ENCODE measurements at places on chromosomes 1 and 21. TPM values are rescaled to one million over a fixed set of nuclear protein-coding genes. Genes with fewer than 3 reads are reported as not detected.

Gene ZYG11A
- 1.7 TPM for total RNA-seq

Gene OR14I1
- total RNA-seq, result not detected

Gene CPLANE2
- total RNA-seq, result 15.1 TPM

Gene SLC45A1
- total RNA-seq, result 1.9 TPM

Gene C1orf94
- total RNA-seq, result not detected

Gene CYP4X1
- not detected for total RNA-seq

Gene S100A12
- total RNA-seq, result not detected

Gene ROR1
- total RNA-seq, result 10.3 TPM

Gene CAPZA1
- 180 TPM for total RNA-seq

Gene TIAM1
- 0.43 TPM for total RNA-seq

DNA sequence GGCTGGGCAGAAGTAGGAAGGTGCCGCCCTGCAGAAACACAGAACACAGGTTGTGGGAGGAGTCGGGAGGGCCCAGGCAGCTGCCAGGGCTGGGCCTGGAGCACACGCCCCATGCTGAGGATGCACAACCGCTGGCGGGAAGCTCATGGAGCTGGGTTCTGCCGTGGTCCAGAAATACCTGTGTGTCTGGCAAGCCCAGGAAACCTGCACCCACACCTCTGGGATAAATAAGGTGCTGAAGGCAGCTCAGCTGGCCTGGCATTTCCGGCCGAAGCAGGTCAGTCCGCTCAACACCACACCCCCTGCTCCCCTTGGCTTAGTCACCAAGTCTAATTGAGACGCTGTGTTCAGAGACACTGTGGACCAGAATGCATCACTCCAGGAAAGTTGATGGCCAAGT, 32.1 kb downstream of the CTNNBIP1 start:
- DNase-seq, result no peak

GRCh38 chr21:37767984-37768383, 148.3 kb downstream of the KCNJ6 start:
- DNase-seq, result no peak

DNA sequence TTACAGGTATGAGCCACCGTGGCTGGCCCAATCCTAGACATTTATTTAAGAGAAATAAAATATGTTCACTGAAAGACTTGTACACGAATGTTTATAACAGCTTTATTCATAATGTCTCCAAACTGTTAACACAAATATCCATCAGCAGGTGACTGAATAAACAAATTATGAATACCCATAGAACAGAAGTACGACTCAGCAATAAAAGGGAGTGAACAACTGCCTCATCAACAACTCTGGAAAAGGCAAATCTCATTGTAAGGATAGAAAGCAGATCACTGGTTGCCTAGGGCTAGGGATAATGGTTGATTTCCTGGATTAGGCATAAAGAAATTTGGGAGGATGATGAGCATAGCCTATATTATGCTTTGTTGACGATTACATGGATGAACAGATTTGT, 41.7 kb downstream of the GABPA start:
- no peak for DNase-seq

- DNase-seq, result peak; percentile 89
Measured at GRCh38 chr1:94542088-94542870, 720 bp upstream of the F3 start.

- DNase-seq, result peak; percentile 20
Measured at GRCh38 chr1:35936838-35937237, 5.9 kb downstream of the AGO3 start.

GRCh38 chr1:151133018-151133806, 13.2 kb downstream of the SEMA6C start:
- DNase-seq, result no peak

DNA sequence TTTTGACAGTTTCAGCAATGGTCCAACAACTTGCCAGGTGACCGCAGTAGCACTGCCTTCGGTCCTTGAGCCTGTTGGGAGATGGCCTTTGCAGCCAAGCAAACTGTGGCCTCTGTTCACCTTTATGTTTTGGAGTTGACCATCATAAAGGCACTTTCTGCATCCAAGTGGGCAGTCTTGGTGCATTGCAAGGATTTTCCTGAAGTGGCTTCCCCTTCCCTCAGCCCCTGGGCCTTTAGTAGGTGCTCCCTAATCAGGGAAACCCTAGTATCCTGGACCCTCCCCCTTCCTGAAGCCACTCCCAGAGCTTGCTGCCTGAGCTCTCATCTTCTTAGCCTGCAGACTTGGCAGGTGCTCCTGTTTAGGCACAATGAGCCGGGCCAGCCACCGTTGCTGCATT, 140.2 kb downstream of the TRABD2B start:
- no peak for DNase-seq

- DNase-seq, result no peak
Measured at GRCh38 chr1:28371010-28371377, 1.5 kb downstream of the PHACTR4 start.

GRCh38 chr1:83849191-83850061, 149.5 kb downstream of the TTLL7 start:
- DNase-seq, result no peak

DNA sequence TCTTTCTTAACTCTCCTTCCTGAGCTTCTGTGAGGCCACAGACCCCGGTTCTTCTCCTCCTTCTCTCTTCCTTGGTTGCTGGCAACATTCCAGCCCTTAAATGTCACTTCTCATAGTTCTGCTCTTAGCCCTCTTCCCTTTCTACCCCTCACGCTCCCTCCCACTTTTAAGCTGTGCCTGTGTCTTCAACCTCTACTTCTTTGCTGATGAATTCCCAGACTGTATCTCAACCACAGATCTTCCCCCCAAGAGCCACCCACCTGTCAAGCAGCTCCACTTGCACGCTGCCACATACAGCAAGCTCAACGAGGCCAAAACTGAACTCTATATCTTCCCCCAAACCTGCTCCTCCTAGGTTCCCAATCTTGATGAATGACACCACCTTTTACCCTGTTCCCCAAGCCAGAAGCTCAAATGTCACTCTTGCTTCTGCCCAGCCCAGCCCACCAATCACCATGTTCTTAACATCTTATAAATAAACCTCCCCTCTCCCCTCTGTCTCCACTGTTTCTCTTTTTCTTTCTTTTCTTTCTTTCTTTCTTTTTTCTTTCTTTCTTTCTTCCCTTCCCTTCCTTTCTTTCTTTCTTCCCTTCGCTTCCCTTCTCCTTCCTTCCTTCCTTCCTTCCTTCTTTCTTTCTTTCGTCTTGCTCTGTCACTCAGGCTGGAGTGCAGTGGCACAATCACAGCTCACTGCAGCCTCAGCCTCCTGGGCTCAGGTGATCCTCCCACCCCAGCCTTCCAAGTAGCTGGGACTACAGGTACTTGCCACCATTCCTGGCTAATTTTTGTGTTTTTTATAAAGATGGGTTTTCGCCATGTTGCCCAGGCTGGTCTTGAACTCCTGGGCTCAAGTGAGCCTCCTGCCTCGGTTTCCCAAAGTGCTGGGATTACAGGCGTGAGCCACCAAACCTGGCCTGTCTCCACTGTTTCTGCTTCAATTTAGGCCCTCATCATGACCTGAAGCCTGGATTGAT, 19.8 kb upstream of the PTP4A2 start:
- DNase-seq, result no peak

- DNase-seq, result no peak
Measured at GRCh38 chr1:53934170-53934765, 11.2 kb downstream of the IFT25 start.

DNA sequence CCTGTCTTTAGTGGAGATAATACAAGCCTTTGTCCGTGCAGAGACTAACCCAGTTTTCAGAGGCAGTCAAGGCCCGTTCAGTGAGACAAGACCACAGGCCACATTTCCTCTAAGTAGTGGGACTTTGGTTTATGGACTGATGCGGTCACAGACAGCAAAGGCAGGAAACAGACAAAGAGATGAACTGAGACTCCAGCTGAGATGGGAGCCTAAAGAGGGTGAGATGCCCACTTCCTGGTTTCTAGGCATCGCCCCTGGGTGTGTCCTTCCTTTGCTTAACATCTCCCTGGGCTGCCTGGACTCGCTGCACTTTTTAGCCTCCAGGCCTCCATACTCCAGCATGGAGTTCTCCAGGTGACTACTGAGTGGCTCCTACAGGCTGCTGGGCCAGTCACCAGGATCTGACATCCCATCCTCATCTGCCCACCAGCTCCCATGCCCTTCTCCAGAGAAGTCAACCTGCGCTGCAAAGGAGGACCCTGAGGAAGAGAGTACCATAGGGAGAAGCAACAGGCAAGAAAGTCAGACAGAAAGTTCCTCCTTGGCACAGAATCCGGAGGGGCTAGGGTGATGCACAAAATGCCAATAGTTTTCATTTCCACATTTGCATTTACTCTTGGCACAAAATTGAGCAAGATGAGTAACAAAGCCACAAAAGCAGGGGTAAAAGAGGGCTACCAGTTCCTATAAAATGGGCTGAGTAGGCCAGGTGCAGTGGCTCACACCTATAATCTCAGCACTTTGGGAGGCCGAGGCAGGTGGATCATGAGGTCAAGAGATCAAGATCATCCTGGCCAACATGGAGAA, 15.1 kb downstream of the THEMIS2 start:
- no peak for DNase-seq

DNA sequence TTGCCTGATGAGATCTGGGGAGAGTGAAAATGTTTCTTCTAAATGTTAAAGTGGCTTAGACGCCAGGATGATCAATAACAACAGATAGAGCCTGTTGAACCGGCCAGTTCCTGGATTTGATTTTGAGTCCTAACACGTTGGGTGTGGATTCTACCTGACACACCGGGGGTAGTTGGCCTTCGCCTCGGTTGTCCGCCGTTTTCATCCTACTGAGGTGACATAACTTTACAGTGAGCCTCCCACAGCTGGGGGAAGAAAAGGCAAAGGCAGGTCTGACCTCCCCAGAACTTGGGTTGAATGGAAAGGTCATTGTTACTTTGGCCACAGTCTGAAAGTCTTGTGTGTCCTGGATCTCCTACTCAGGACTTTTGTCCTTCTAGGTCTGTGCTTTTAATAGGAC, 1.1 kb downstream of the PGD start:
- DNase-seq, result peak; percentile 12

GRCh38 chr1:237875291-237875690, 15.4 kb downstream of the ZP4 start:
- no peak for DNase-seq

GRCh38 chr1:34865981-34866761, 6.6 kb upstream of the SMIM12 start:
- peak; percentile 58 for DNase-seq

GRCh38 chr1:202165267-202165941, 5.0 kb upstream of the PTPN7 start:
- DNase-seq, result no peak

GRCh38 chr21:44399955-44400790, 46.8 kb downstream of the TRPM2 start:
- DNase-seq, result no peak

GRCh38 chr1:57420981-57421785, 2.7 kb downstream of the DAB1 start:
- DNase-seq, result no peak

GRCh38 chr1:182779530-182779929, 10.0 kb upstream of the NPL start:
- no peak for DNase-seq

DNA sequence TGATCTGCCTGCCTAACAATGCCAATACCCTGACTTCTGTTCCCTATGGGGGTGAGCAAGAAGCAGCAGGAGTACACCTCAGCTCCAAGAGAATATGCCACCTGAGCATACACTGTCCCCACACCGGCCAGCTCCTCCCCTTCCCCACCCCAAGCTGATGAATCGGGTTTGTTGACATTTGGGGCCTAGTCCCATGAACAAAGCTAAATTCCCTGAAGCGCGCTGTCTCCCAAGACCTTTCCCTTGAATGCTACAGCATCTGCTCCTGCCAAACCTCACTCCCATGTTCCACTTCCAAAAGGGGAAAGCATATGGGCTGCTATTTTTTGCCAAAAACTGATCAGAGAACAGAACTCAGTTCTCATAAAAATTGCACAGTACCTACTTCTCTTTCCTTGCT, 220.4 kb upstream of the CAMK1G start:
- DNase-seq, result no peak
